ENCODE measurements at places on chromosomes 3 and 15. TPM values are rescaled to one million over a fixed set of nuclear protein-coding genes. Genes with fewer than 3 reads are reported as not detected.

LCTL gene
- not detected for total RNA-seq

NOX5 gene
- 0.53 TPM for total RNA-seq

GOLGA6A gene
- not detected for total RNA-seq

TPRG1 gene
- 6.4 TPM for total RNA-seq

SEMA3B gene
- total RNA-seq: 24.2 TPM

XYLB gene
- total RNA-seq: 0.43 TPM

PSMD6 gene
- 49.2 TPM for total RNA-seq

MESP1 gene
- 0.85 TPM for total RNA-seq

THOC7 gene
- total RNA-seq: 13.8 TPM

C3orf49 gene
- not detected for total RNA-seq

ATP13A5 gene
- total RNA-seq: not detected

KCNH8 gene
- total RNA-seq: not detected

DNA sequence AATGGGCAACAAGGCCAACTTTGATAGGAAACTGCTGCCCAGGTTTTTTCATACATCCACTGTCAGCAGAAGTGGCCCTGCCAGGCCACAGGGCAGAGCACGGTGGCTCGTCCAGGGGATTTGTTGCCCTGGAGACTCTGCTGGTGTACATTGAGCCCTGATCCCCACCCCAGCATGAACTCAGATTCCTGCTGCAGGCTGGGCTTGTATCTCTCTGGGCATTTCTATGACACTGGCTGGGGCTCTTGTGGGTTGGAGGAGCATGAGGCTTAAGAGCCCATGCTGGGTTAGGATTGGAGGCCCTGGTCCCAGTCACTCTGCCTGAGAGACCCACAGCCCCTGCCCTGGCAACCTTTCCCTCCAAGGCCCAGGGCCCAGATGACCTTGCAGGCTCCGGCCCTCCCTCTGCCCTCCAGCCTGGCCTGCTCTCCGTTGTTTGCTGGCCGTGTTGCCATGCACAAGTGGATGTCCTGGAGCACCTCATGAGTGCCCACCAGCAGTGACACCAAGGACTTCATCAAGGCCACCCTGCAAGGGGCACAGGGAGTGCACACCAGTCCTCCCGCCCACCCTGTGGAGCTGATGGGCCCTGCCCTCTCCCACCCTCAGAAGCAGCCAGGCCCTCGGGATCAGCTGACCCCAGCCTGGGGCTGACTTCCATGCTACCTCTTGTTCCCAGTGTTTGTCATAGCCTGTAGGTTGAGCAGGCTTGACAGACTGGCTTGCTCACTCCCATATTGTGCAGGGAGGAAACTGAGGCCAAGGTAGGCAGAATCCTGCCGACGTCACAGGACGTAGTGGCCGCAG is 58.2 kb downstream of the ZNF445 start:
- DNase-seq: no peak

- DNase-seq: no peak
Observed at GRCh38 chr3:3628676-3629328, 170.4 kb upstream of the LRRN1 start.

DNA sequence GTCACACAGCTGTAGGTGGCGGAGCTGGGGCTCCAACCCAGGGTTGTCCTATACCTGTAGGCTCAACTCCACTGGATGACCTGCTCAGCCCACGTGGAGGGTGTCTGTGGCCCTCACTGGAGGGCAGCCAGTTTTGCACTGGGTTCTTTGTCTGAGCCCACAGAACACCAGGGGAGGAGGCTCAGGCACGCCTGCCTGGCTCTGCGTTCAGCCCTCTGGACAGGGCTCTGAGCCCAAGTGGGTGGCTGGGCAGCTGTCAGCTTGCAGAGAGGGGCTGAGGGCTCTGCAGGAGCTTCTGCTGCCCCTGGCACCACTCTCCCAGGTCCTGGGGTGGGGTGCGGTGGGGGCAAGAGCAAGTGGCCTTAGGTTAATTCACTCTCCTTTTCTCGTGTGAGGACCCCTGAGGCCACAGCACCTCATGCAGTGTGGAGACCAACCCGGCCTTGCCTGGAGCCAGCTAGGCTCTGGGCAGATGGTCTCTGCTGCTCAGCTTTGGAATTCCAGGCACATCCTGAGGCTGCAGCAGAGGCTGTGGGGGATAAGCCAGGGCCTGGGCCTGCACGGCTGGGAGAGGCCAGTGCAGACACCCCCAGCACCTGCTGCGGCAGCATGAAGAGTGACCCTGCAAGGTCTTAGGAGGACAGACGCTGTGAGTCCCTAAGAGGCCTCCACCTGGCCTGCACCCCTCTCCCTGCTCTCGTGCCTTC is 23.5 kb downstream of the DUSP7 start:
- no peak for DNase-seq

DNA sequence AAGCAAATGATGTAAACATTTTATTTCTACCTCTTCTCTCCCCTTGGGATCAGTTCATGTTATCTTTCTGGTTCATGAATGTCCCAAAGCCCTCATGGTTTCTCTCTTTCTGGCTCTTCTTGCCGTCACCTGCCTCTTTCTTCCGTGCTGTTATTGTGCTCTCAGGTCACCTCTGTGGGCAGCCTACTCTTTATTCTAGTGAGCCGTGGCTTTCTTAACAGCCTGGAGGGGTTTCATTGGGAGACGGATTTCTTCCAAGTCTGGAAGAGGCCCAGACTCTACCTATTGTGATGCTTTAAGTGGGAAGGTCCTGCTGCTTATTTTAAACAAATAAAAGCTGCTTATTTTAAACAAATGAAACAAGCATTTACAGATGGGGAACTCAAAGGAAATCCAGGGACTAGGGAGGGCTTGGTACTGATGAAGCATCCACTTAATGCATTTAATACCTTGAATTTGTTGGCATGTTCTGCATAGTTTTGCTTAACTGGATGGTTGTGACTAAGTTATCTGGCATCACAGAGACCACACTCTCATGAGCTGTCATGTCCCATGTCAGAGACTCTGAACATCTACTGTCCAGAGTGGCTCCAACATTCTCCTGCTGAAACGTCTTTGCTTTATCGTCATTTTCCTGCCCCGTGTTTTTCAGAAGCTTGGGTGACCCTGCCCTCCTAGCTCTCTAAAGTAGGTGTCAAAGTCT is 443.3 kb downstream of the GABRG3 start:
- DNase-seq: no peak

- DNase-seq: no peak
Observed at GRCh38 chr3:149442043-149442442, 32.5 kb upstream of the TM4SF4 start.

DNA sequence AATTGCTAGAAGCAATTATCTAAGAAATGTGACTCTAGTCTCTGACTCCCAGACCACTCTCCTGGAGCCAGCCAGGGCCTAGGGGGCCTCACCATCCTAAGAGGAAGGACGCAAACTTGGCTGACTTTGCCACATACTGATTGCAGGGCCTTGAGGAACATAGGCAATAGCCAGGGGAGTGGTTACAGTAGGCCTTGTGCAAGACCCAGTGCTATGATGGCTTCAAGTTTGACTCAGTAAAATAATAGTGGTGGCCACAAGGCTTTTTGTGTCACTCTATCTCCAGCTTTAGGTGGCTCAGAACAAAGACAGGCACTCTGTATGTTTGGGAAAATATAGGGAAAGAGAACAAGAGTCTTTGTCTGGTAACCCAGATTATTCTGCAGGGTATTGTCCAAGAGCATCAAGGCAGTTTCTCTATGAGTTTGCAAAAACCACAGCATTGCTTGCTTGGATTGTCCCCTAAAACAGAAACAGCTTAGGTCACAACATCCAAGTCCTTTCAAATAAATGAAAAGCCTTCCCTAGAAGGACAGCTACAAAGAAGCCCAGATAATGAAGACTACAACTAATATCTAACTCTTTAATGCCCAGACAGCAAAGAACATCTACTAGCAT is 631.5 kb downstream of the PYDC2 start:
- no peak for DNase-seq

GRCh38 chr3:49387721-49388120 is 24.1 kb downstream of the RHOA start:
- DNase-seq: no peak

DNA sequence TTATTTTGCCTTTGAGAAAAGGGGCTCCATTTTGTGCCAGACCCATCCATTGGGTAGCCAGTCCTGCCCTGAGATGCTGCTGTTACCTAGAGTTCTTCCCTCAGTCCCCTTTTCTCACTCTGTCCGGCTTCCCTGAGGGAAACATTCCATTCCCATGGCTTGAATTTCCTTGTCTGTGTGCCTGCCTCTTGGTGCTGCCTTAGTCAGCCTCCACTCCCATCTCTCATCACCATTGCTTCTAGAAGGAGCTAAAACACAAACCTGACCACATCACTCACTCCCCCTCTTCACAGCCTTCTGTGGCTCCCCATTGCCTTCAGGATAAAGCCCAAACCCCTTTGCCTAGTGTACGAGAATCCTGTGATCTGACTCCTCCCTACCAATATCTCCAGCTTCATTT is 25.2 kb upstream of the C2CD4B start:
- DNase-seq: no peak

GRCh38 chr3:194714564-194714963 is 28.9 kb downstream of the FAM43A start:
- DNase-seq: no peak

DNA sequence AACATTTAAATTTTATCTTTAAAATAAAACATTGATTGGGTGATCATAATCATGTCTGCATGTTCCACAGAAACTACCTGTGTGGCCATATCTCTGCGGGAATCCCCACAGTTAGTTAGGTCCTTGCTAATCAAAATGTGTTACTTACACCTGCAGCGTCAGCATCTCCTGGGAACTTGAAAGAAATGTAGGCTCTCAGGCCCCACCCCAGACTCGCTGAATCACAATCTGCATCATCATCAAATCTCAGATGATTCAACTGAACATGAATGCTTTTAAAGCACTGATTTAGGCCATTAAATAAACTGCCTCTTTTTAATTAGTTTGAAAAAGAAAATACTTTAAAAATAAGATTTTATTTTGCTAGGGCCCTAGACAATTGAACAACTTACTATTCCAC is 577.8 kb downstream of the PYDC2 start:
- DNase-seq: no peak

GRCh38 chr3:194137506-194138474 is 1.8 kb downstream of the HES1 start:
- no peak for DNase-seq

DNA sequence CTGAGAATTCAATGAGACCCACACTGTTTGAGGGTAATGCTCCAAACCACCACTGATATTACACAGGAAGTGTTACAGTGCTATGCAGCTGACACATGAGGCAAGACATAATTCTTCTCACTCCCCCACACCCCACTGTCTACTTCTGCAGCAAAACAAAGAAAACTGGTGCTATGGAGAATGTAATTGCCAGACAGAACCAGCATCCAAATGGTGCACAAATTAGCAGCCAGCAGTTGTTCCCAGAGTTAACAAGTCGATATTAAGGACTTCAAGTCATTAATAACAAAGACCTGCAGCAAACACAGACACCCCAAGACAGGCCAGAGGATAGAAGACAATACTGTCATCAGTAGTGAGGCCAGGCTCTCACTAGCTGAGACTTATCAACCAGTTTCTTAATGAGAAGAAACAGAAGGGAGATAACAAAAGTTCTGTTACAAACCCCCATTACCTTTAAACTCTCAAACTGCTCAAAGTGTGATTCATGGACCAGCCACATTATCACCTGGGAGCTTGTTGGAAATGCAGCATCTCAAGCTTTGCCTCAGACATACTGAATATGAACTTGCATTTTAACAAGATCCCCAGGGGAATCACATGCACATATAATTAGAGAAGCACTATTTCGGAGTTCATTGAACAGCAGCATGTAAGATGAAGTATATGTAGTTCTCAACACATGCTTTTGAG is 58.7 kb upstream of the FNDC3B start:
- no peak for DNase-seq

DNA sequence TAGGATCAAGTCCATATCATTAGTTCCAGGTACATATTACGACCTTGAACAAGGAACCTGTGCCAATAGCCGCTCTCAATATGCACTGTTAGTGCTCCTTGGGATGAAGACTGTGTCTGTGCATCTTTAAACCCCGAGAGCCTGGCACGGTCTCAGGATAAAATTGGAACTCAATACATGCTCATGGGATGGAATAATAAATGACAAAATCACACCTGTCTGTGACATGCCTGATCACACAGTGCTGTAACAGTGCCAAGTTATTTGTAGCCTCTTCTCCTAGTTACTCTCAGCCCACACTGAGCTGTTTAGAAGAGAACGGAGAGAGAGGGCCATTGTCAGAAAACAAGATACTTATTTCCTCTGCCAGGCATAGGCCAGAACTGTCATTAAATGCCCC is 82.2 kb downstream of the SSR3 start:
- DNase-seq: no peak

- DNase-seq: no peak
Observed at GRCh38 chr3:127226946-127227842, 34.3 kb downstream of the PRR23E start.

DNA sequence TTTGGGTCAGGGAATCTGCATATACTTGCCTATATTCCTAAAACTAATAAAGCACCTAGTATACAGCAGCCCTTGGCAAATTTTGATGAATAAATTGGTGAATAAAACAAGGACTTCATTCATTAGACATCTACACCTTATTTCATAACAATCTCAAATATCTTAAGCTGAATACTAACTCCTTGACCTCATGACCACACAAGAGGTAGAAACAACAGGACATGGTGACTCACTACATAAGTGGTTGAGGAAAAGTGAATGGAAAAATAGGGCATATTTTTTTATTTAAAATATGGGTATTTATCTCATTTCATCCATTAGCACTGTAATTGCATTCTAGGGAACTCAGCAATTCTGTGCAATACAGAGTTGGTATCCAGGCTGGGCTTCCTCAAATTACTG is 7.8 kb upstream of the STAC start:
- DNase-seq: no peak

GRCh38 chr15:95912728-95913127 is 417.8 kb upstream of the NR2F2 start:
- DNase-seq: no peak

GRCh38 chr3:149736175-149736952 is 15.9 kb downstream of the COMMD2 start:
- no peak for DNase-seq

GRCh38 chr15:67267440-67267839 is 12.9 kb downstream of the IQCH start:
- no peak for DNase-seq

GRCh38 chr15:29480278-29480677 is 210.7 kb upstream of the NSMCE3 start:
- DNase-seq: no peak

GRCh38 chr15:65338366-65338765 is 33.9 kb downstream of the RNU5B-1 start:
- no peak for DNase-seq

DNA sequence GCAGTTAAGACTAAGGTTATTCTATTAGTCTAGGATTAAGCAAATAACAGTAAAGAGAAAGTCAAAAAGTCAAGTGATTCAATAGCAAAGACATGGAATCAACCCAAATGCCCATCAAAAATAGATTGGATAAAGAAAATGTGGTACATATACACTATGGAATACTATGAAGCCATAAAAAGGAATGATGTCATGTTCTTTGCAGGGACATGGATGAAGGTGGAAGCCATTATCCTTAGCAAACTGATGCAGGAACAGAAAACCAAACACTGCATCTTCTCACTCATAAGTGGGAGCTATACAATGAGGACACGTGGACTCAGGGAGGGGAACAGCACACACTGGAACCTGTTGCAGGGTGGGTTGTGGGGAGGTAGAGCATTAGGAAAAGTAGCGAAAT is 29.0 kb downstream of the UNC13C start:
- no peak for DNase-seq

- DNase-seq: no peak
Observed at GRCh38 chr3:149902498-149903139, 68.1 kb downstream of the PFN2 start.
